ENCODE measurements at places on chromosomes 11 and 22.

- peak; percentile 53 for DNase-seq
Measured at GRCh38 chr11:123062892-123063825, 1.2 kb upstream of the HSPA8 start.

DNA sequence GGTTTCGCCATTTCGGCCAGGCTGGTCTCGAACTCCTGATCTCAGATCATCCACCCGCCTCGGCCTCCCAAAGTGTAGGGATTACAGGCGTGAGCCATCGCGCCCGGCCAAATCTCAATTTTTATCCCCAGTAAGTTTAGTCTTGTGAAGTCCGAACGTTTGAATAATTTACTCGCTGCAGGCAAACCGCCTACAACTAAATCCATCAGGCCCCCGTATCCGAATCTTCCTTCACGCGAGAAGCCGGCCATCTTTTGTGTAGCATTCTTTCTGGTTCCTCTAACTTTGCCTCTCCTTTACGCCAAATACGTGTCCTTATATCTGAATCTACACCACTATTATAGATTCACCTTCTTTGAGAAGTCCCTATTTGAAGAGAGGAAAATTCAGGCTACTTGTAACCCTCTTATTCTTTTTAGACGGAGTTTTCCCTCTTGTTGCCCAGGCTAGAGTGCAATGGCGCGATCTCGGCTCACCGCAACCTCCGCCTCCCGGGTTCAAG, 581 bp upstream of the EIF3L start:
- no peak for DNase-seq

- no peak for DNase-seq
Measured at GRCh38 chr22:36069368-36069767, 40.7 kb upstream of the RBFOX2 start.

DNA sequence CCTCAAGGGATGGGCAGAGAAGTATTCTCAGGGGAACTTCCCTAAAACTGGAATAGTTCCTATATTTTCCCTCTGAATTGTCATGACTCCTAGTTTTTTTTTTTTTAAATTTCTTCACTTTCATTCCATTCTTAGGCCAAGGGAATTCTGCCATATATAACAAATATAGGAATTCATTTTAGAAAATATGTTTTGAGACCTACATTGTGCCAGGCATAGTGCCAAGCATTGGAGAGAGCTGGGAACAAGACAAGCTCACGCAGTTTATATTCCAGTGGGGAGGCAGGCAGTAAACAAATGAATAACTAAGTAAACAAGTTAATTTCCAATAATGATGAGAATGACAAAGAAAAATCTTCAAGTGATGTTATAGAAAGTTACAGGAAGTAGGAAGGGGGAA, 2.6 kb upstream of the NPTXR start:
- DNase-seq: no peak

DNA sequence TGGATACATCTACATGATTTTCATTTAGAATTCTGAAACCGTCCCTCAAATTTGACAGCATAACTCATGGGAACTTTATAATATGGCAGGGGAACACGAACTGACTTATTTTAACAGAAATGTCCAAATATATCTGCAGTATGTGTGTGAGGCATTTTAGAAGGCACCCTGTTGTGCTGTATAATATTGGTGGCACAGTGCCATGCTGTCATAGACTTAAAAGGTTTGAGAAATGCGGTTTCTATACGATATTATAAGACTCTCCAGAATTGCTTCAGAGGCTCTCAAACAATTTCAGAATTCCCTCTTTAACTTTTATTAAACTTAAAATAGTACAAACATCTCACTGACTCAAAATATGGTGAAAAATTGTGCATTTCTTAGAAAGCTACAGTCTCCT, 181.6 kb downstream of the MSANTD4 start:
- DNase-seq: no peak

DNA sequence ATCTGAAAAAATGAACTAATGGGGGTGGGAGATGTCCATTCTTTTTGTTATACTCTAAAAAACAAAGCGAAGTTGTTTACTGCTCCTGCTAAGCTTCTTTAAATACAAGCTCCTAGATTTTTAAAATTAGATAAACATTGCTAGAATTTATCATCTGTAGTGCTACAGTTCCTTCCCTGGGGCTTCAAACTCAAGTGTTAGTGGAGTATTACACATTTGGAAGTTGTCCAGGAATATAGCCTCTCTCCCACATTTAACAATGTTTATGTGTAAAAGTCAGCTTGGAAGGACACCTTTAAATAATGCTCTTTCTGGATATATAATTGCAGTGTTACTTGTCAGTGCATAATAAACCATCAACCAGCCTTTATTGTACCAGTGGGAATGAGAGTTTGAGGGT, 155.5 kb downstream of the SPON1 start:
- DNase-seq: no peak

DNA sequence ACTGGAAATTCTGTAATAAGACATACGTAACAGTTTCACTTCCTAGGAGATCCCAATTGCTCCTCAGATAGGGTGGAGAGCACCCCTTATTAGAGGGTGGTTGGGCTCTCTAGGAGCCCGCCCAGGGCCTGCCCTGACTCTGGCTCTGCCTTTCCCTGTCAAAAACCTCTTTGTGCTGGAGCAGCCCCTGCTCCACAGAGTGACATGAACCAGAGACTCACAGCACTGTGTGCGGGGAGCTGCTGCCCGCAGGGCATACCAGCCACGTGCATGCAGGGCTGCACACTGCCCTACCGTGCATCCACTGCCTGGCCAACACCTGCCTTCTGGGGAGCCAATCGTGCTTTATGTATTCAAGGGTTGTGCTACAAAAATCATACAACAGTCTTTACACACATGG, 24.3 kb downstream of the KCNQ1OT1 start:
- no peak for DNase-seq

- no peak for DNase-seq
Measured at GRCh38 chr22:47195156-47195483, 432.7 kb downstream of the TBC1D22A start.

DNA sequence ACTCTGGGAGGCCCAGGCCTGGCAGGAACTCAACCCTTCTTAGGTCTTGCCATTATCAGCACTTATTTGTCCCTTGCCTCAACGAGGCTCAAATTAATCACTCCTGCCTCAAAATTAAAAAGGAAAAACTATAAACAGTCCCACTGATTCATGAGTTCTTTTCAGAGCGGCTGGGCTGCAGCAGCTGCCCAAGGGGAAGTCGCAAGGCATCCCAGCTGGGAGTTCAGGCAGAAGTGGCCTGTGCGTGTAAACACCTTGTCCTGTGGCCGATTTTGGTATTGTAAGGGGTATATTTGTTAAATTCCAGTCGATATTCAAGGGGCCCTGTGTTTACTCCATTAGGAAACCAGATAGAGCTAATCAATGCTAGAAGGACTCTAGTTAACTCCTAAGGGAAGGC, 213.9 kb upstream of the CADM1 start:
- DNase-seq: no peak

- no peak for DNase-seq
Measured at GRCh38 chr11:20249378-20249777, 89.1 kb upstream of the DBX1 start.

DNA sequence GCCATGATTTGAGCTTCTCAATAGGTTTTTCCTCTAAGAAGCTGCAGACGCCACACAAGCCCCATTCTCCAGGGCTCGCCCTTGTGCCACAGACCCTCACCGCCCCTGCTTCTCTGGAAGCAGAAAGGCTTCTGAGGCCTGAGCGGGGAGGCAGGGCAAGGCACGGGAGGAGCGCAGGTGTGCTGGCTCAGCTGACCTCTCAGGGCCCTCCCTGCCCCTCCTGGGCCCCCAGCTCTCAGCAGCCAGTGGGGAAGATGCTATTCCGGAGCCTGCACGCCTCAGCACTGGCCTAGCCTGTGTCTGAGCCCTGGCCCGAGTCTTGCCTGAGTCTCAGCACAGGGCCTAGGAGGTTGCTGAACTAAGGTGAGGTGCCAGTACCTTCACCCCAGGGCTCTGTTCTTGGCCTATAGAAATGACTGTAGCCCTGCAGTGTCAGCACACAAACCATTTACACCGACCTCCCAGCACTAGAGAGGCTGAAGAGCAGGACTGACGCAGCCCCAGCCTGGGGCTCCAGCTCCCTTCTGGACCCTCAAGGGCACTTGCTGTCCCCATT, 47.1 kb upstream of the LMO1 start:
- no peak for DNase-seq

- DNase-seq: no peak
Measured at GRCh38 chr11:12106501-12106900, 3.9 kb upstream of the MICAL2 start.

DNA sequence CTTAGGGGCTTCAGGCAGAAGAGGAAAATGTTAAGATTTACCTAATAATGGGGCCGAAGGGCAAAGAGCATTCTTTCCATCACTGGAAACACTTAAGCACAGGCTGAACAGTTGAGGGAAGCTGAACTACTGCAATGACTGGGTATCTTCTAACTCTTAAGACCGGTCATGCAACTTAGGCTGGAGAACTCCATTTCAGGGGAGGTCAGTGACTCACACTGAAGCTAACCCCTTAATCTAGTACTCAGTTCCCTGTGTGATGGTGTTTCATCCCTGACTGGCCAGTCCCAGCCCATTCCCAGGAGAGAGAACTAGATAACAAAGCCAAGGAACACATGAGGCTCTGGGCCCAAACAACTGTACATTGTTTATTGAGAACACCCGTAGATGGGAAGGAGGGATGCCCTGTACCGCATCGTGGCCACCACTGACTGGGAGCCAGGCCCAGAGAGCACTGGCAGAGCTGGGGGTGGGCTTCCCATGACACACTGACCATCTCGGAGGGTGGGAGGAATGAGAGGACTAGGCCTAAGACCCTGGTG, 10.5 kb downstream of the RPL27A start:
- no peak for DNase-seq

DNA sequence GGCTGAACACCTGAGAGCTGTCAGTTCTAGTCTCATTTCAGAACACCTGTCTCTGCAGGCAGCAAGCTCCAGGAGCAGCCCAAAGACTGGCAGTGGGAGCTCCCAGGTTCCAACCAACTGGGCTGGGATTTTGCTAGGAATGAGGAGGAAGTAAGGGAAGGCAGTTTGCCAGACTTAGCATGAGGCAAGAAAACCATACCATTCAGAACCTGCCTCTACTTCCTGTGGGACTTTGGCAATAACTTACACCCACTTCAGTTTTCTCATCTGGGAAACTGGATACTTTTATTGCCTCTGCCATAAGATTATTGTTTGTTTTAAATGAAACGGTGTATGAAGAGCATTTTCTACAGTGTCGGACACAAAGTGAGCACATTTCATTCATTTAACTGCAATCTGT, 363.7 kb upstream of the ISX start:
- DNase-seq: no peak

DNA sequence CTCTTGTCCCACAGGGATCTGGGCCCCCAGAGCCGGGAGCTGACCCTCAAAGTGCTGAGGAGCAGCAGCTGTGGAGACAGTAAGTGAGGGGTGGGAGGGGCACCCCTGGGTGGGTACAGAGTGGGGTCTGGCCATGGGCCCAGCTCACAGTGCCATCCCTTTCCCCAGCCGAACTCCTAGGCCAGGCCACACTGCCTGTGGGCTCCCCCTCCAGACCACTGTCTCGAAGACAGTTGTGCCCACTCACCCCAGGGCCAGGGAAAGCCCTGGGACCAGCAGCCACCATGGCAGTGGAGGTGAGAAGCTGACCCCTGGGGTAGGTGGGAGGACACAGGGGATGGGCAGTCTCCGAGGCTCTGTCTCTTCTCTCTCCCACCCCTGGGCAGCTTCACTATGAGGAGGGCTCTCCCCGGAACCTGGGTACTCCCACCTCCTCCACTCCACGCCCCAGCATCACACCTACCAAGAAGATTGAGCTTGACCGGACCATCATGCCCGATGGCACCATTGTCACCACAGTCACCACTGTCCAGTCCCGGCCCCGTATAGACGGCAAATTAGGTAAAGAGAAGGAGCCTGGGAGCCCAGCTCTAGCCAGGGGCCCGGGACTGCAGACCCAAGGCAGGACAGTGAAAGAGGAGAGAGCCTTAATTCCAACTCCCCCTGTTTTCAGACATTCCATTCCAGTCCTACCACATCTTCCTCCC, 5.3 kb downstream of the C2CD2L start:
- DNase-seq: no peak

- DNase-seq: no peak
Measured at GRCh38 chr11:15918674-15919073, 437.7 kb downstream of the SOX6 start.

DNA sequence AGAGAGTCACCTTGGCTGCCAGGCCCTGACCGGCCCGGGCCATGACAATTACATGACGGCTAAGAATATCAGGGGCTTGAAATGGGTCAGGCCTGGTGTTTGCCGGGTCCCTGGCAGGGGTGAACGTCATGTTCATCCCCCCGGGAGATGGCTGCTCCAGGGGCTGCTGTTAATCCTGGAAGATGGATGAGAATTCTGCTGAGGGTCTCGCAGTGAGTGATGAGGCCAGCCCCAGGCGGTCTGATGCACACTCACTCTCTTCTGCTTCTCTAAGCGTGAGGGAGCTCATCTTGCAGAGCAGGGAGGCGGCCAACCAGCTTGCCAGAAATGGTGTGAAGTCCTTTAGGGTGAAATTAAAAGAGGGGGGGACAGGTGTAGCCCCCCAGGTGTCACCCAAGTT, 101.3 kb upstream of the ANO1 start:
- no peak for DNase-seq

- no peak for DNase-seq
Measured at GRCh38 chr22:44495629-44496028, 2.4 kb downstream of the RTL6 start.
